T1000 (cell line): ENCODE measurements at places on chromosomes 1 and 21.

- DNase-seq: no peak
Observed at GRCh38 chr1:197467881-197468280, 199.8 kb downstream of the CRB1 start.

- DNase-seq: no peak
Observed at GRCh38 chr1:20234788-20235535, 48.6 kb upstream of the PLA2G2C start.

DNA sequence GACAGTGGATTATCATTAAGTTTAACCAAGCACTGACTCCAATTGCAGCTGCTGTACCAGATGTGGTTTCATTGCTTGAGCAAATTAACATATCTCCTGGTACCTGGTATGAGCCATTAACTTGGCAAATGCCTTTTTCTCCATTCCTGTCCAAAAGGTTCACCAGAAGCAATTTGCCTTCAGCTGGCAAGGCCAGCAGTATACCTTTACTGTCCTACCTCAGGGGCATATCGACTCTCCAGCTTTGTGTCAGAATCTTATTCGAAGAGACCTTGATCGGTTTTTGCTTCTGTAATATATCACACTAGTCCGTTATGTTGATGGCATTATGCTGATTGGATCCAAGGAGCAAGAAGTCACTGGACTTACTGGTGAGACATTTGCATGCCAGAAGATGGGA, 9.5 kb upstream of the GTF2B start:
- no peak for DNase-seq

DNA sequence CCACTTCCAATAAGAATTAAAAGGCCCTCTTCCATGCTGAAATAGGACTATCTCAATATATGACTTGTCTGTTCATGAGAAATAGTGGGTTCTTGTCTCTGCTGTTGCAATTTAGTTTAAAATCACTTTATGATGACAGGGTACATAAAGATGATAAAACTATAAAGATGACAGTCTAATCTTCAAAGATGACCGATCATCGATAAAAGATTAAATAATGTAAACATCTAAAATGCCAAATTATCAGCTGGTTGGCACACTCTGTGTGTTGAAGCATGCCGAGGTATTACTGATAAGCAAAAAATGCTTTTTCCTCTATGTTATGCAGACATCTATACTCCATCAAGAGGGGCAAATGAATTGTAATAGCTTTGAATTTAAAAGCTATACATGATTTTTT, 89.5 kb downstream of the ADGRL4 start:
- no peak for DNase-seq

DNA sequence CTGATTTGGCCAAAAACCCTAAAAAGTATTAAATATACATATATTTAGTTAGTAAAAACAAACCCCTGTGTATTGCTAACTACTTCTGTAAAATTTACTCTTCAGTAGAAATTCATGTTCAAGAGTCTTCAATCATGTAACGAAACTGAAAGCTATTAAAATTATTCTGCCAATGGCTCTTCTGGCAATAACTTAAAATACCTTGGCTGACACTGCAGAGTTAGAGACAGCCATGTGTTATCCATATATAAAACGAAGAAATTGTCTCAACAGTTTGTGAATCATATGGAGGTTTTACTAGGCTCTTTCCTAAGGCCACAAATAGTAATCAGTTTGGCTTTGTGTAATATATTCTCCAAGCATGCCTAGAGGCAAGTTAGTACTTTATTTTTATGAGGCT, 357.2 kb downstream of the COL11A1 start:
- DNase-seq: no peak

DNA sequence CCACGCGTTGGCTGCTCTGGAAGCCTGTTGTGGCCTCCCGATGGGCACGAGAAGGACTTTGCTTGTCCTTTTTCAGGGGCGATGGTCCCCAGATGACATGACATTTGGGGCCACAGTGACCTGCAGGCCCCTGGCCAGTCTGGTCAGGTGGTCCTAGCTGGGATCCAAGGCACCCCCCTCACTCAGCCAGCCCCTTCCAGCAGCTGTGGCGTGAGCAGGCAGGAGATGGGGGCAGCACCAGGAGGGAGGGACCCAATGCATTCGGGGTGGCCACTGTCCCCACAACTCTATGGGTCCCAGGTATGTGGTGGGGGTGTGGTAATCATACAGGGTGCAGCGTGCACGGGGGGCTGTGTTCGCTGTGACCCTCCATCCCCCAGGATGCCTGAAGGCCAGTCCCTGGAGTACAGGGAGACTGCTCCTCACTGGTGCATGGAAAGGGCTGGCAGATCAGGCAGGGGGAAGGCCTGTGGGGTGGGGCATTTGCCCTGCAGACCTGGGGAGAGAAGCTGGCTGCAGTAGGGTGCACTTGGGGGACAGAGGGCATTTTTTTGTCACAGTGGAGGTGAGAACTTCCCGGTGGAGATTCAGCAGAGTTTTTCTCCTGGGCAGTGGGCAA, 31.7 kb downstream of the WNT3A start:
- DNase-seq: no peak

GRCh38 chr1:114021665-114022099, 42.4 kb downstream of the OLFML3 start:
- no peak for DNase-seq

- DNase-seq: no peak
Observed at GRCh38 chr1:157487096-157487495, 65.2 kb downstream of the FCRL5 start.

DNA sequence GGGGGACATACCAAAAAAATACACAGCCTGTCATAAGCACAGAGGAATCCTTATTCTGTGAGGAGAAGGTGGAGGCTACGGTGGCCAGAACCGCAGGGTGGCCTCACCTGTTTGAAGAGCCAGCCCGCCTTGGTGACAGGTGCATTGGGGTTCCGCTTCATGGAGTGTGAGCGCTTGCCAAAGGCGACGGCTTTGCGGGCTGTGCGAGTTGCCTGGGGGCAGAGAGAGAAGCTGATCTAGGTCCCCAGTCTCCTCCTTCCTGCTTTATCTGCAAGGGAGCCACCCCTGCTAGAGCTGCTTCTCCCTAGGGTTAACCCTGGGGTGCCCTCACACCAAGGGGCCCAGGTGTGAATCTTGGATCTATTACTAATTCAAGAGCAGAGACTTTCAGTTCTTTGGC, 54.3 kb upstream of the GOLT1A start:
- DNase-seq: no peak

DNA sequence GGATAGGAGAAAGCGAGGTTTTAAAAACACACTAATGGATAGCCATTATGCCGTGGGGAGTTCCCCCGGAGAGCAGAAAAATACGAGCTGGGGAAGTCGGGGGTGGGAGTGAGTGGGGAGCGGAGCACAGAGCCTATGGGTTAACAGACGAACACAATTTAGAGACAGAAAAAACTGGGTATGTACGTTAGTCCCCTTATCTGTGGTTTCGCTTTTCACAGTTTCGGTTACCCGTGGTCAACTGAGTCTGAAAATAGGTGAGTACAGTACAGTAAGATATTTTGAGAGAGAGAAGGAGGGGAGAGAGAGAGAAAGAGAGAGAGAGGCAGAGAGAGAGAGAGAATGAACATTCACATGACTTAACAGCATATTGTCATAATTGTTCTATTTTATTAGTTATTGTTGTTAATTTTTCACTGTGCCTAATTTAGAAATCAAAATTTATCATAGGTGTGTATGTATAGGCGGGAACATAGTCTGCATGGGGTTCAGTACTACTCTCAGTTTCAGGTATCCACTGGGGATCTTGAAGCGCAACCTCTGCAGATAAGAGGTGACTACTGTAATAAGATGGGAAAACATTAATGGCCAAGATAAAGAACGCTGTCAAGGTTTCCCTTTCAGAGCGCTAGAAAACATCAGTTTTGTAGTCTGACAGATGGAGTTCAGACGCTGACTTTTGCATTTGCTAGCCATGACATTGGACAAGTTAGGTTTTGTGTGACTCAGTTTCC, 125.6 kb upstream of the LMO4 start:
- no peak for DNase-seq

- no peak for DNase-seq
Observed at GRCh38 chr1:24151175-24151533, 8.2 kb upstream of the IL22RA1 start.

DNA sequence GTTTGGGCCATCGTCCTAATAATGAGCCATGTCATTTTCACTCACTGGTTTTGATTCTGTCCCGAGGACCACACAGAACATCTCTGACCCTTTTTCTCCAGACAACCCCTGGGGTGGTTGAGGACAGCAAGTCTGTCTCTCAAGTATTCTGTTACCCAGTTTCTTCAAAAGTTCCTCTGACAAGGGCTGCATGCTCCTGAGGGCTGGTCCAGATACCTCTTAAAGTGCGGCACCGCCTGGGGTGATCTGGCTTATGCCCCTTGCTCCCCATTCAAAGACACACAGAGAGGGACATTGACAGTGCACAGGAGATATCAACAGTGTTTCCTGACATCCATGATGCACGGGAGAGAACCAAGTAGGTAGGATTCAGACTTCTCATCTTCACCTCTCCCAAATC, 132.9 kb upstream of the EDN2 start:
- no peak for DNase-seq

GRCh38 chr1:157515141-157515540, 37.2 kb downstream of the FCRL5 start:
- DNase-seq: no peak

GRCh38 chr21:31426235-31426797, 82.3 kb upstream of the TIAM1 start:
- DNase-seq: no peak

DNA sequence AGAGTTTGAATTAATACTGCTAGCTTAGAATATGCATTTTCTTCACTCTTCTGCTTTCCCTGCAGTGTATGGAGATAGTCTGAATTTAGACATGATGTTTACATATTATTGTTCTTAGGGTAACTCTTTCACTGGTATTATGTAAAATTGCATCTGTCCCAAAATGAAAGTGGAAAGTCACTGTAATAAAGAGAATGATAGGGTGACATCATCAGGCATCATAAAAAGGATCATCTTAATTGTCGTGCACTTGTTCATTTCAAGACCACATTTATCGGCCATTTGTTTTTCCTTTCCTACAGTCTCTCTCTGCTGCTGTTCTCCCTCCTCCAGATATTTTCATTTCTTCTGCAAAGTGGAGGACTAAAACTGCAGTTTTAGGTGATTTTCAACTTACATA, 61.9 kb upstream of the ZNF281 start:
- DNase-seq: no peak

- no peak for DNase-seq
Observed at GRCh38 chr1:156945881-156946661, 25.6 kb downstream of the LRRC71 start.

DNA sequence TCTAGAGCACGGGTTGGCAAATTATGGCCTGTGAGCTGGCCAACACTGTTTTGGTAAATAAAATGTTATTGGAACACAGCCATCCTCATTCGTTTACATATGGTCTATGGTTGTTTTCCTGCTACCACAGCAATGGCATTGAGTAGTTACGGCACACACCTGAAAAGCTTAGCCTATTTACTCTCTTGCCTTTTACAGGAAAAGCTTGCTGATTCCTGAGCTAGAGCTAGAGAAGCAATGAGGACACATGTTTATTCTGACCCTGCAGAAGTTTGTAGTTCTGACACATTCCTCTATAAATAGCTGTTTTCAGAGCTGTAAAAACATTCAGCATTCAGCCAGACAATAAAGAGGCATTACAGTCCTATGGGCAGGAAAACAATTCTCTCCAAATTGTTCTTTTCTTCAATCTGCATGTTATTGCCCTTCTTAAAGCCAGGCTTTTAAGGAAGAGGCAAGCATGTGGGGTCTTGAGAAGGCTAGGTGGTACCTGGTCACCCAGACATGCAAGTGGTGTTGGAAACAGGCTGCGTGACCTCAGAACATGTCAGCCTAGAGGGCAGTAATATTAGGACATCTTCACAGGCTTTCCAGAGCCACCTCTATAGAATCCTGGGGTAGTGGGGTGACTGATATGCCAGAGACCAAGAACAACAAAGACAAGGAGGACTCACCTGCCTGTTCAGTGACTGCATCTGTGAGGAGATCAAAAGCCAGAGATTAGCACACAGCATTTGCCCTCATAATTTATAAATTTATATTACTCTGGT, 1.6 kb downstream of the FCRL2 start:
- no peak for DNase-seq

DNA sequence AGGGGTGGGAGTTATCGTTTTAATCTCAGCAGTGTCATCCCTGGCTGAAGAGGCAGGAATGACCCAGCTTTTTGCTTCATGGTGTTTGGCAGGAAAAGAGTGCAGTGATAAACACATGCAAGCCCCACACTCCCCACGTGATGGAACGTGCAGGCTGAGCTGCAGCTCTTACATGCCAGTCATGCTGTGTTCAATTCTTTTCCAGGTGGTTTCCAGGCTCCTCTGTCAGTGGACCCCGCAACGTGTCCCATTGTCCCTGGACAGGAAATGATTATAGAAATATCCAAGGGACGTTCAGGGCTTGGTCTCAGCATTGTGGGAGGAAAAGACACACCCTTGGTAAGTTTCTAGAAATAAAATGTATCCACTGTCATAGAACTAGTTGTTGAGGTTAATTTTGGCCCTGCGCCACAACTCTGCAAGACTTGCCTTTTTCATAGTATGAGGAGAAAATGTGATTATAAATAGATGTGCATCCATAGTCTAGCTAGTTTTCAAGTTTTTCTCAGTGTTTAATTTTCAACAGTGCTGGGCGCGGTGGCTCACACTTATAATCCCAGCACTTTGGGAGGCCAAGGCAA, 110.2 kb upstream of the L1TD1 start:
- DNase-seq: no peak
